ENCODE measurements at places on chromosomes 13 and 19.

DNA sequence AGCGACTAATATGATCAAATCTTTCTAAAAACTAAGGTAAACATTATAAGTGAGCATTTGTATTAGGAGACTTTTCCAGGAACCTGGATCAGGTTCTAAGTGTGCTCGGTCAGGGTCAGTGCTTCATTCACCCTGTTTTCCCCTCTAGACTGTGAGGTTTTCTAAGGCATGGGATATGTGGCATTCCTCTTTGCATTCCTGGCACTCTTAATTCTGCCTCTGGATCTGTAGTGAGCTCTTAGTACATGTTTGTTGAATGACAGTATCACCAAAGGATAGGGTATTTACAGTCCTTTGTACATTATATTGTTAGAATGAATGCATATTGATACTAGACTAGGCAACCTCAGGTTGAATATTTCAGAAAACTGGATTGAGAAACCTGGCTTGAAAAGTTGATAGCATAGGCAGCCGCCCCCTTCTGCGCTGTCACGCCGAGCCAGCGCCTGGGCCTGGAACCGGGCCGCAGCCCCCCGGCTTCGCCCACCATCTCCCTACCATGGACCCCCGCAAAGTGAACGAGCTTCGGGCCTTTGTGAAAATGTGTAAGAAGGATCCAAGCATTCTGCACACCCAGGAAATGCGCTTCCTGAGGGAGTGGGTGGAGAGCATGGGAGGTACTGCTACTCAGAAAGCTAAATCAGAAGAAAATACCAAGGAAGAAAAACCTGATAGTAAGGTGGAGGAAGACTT, 156.5 kb downstream of the KCNRG start:
- no peak for DNase-seq

GRCh38 chr19:37654629-37655300, 500 bp downstream of the ZFP30 start:
- no peak for DNase-seq

- peak; percentile 48 for DNase-seq
These were observed 277.3 kb downstream of the FOXO1 start for GRCh38 chr13:40389081-40389641.

- no peak for DNase-seq
These were observed 178.0 kb downstream of the OXGR1 start for GRCh38 chr13:96816261-96816660.

DNA sequence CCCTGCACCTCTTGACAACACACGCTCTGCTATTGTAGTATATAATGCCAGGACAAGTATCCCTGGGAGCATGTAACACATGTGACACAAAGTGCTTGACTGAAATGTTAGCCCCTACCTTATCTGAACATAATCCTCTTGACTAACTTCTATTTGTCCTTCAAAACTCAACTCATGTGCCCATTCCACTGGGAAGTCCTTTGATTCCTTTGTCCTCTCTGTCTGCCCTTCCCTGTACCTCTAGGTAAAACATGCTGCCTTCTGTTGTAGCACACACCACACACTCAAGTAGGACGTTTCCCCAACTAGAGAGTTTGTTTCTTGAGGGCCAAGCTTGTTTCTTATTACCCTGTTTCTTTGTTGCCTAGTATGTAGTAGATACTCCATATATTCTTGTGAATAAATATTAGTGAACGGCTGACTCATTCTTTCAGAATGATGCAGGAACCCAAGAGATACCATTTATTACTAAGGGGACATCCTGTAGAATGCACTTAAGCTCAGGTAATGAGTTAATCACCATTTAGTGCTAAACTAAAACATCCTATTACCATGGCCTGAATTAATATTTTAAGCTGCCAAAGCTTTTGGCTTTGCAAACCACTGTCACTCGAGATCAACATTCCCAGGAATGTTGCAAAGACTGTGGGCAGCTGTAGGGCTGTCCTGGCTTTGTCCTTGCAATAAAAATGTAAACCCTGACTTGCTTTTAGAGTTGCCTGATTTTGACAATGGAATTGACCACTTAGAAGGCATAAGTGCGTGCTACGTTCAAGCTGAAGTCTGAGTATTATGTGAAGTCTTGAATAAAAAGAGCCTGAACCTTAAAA, 313.4 kb downstream of the COG6 start:
- DNase-seq, result no peak

DNA sequence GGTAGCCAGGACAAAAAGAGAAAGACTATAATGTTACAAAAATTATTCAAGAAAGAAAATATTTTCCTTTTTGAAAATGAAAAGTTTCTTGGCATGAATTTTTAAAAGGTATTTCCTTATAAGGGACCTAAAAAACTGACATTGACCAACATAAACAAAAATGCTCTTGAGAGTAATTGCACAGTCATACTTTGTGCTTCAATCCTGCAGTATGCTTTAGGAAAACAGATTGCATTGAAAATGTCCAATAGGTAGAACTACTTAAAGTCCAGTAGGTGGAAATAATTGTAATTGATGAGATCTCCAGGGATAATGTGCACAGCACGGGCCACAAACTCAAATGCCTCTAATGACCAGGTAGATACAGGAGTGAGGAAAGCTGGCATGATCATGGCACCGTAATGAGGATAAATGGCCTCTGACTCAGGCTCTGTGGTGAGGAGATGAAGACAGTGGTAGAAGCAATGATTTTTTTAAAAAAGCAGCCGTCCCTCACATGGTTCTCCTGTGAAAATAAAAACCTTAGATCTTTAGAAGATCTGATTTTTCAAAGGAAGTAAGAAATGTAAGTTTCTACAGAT, 278.0 kb downstream of the ITGBL1 start:
- DNase-seq, result no peak

DNA sequence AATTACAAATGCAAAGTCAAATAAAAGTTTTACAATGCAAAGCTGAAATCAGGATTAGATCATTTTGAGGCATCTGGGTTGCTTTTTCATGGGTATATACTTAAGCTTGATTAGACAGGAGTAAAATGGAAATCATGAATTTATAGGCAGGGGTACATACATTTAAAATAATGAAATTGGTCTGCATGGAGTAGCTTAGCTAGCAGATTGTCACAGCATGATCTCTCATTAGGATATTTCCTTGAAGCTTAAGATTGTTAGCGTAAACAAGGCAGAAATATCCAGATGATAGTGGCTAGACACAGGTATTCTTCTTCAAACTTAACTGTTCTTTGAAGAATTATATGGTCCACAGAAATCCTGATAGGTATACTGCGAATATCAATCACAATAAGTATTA, 1627.0 kb upstream of the PCDH20 start:
- no peak for DNase-seq

DNA sequence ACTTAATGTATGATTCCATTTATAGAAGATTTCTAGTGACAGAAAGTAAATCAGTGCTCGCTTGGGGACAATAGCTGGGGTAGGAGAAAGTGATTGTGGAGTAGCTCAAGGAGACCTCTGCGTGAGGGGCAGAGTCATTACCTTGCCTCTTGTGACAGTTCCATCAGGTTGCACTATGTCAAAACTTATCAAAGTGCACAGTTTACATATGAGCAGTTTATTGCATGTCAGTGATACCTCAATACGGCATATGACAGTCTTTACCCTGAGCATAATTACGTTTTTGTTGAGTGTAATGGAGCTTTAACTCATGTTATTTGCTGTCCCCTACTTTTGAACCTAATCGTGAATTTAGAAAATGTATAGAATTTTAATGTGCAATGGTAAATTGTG, 15.0 kb downstream of the ARHGEF7 start:
- no peak for DNase-seq

DNA sequence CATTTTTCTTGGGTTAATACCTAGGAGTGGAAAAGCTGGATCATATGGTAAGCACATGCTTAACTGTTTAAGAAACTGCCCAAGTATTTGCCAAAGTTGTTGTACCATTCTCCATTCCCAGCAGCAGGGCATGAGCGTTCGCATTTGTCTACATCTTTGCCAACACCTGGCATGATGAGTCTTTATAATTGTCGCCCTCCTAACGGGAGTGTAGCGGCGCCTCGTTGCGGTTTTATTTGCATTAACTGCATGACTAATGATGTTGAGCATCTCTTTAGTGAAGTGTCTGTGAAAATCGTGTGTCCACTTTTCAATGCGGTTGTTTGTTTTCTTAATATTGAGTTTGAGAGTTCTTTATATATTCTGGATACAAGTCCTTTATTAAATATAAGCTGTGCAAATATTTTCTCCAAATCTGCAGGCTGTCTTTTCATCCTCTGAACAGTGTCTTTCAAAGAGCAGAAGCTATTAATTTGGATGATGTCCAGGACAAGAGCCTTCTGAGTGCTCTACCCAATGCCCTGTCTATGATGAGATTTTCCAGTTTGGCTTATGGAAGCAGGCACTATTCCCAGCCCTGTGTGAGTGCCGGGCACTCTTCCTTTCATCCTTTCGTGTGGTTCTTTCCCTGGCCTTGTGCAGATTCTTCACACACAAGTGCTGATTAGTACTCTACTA, 202.0 kb downstream of the FOXO1 start:
- DNase-seq, result no peak

DNA sequence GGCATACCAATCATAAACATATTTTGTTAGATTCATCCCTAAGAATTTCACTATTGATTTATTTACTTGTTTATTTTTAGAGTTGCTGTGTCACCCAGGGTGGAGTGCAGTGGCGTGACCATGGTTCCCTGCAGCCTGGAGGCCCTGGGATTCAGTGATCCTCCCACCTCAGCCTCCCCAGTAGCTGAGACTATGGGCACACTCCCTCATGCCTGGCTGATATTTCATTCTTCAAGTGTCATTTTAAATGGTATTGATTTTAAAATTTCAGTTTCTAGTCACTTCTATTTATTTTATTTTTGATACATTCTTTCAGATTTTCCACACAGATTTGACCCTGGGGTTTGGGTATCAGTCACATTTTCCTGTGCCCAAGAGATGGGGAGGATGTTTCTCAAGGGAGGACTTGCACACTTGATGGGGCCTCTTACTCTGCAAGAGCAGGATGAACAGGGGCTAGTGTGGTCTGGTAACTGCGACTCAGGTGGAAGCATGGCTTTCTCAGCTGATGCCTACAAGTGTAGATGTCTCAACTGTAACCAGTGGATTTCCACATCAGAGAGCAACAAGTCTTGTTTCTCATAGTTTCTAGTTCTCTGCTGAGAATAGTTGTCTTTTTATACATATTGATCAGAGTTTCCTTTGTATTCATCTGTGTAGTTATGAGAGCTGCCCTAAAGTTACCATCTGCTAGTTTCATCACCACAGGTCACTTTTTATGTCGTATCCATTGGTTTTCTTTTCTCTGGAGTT, 40.2 kb downstream of the CCNE1 start:
- DNase-seq, result no peak

- no peak for DNase-seq
These were observed 18.6 kb downstream of the ITM2B start for GRCh38 chr13:48251611-48252081.

GRCh38 chr13:26220575-26220974, 1.5 kb downstream of the RNF6 start:
- no peak for DNase-seq

DNA sequence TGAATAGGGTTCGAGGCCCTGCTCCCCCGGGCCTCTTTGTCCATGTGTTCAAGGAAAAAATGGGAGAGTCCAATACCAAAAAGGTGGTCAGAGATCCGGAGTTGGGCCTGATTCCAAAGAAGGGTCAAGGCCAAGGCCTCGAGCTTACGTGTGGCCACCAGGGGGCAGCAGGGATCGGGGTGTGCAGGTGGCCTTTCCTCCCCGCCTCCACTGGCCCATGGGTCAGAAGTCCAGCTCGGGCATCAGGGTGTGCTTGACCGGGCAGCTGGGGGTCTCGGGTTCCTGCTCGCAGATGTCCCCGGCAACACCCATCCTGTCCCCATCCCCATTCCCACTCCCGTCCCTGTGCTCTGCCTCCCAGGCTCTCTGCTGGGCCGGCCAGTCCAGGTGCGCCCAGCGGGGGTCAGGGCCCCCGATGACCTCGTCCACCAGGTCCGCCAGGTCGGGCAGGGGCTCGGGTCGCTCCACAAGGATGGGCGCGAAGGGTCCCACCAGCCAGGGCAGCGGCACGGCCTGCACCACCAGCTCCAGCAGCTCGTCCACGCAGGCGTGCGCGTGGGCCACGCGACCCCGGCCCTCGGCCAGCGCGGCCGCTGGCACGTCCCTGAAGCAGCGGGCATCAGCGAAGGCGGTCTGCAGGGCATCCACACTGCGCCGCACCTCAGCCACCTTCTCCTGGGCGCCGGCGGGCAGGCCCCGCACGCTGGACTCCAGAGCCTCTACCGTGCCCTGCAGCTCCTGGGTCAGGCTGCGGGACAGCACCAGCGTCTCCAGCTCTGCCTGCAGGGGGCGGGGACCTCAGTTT, 5.2 kb upstream of the PLIN4 start:
- DNase-seq, result peak; percentile 62

- DNase-seq, result no peak
These were observed 28.3 kb downstream of the CYP2B6 start for GRCh38 chr19:41019346-41019745.

DNA sequence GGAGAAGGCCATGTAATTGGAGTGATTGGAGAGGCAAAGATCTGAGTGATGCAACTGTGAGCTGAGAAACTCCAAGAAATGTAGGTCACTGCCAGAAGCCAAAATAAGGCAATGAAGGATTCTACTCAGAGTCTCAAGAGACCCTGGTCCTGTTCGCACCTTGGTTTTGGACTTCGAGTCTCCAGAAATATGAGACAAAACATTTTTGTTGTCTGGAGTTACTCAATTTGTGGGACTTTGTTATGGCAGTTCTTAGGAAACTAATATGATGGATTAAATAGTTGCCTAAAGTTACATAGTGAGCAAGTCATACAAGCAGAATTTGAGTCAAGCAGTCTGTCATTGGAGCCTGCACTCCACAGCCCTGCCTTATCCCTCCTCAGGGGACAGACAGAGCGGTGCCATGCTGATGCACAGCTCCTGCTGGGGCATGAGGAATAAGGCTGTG, 104.2 kb downstream of the ITGBL1 start:
- DNase-seq, result no peak

DNA sequence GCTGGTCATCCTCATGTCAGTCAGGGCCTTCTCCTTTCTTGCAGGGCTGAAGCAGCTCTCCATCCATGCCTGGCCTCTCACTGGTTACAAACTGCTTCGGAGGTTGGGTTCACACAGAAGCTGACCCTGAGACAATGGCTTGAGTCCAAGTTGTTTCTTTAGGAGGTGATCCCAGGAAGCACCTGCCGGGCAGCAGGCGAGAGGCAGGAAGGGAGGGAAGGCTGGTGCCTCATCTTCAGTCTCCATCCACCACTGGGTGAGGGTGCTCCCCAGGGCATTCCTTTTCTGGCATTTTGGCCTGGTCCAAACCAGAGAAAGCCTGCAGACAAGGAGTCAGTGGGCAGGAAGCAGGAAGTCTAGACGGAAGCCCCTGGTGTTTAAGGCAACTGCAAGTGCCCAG, 17.6 kb upstream of the SPATA13 start:
- no peak for DNase-seq

GRCh38 chr13:36436811-36437210, 4.5 kb downstream of the CCNA1 start:
- no peak for DNase-seq

- peak; percentile 50 for DNase-seq
These were observed 47.7 kb upstream of the UQCRFS1 start for GRCh38 chr19:29260477-29261317.

GRCh38 chr13:35345992-35346391, 130.5 kb downstream of the MAB21L1 start:
- DNase-seq, result no peak

Data from RPMI8226 (cell line).